ENCODE measurements at places on chromosomes 5 and 9.

GRCh38 chr9:120579139-120580050, 572 bp downstream of the CDK5RAP2 start:
- DNase-seq = no peak

GRCh38 chr5:39714036-39714698, 289.4 kb upstream of the DAB2 start:
- no peak for DNase-seq

DNA sequence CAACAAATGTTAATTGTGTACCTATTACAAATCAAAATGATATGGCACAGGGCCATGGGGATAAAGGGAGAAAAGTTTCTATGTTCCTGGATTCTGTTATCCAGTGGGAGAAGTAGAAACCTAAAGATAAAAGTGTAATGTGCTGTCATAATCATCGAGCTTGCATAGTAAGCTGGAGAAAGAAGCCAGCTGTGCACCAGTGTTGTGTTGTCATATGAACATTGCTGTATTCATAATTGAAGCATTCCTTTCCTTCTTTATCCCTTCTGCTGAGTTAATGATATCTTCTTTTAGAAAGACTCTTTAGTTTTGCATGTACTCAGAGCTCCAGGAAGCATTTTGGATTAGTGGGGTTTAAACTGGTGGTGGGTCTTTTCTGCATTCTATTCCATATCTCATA, 39.5 kb downstream of the NTRK2 start:
- no peak for DNase-seq

GRCh38 chr9:134066913-134067851, 644 bp downstream of the BRD3 start:
- DNase-seq = no peak

DNA sequence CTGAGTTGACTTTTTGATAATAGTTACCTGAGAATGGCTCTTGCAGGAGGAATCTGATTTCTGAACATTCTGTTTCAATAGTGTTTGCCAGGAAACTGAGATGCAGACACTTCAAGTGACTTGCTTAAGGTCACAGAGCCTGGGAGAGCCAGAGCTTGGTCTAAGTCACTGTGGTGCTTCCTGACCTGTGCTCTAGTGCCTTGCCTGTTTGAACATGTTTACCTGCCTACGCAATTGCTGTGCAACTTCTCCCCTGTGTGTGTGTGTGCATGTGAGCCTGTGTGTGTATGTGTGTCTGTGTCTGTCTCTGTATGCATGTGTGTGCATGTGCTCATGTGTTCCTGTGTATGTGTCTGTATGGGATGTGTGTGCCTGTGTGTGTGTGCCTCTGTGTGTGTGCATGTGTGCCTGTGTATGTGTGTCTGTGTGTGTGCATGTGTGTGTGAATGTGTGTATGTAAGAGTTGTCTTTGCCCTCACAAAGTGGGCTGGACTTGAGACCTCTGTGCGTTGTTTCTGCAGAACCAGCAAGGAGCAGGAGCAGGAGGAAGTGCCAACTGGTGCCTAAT, 185.8 kb downstream of the GADD45G start:
- DNase-seq = no peak

- no peak for DNase-seq
These were observed 21.2 kb upstream of the TTC23L start for GRCh38 chr5:34817558-34818351.

- peak; percentile 57 for DNase-seq
These were observed 11.8 kb upstream of the ACTBL2 start for GRCh38 chr5:57494104-57495098.

GRCh38 chr5:53059281-53059680, 50.3 kb downstream of the MOCS2 start:
- no peak for DNase-seq

DNA sequence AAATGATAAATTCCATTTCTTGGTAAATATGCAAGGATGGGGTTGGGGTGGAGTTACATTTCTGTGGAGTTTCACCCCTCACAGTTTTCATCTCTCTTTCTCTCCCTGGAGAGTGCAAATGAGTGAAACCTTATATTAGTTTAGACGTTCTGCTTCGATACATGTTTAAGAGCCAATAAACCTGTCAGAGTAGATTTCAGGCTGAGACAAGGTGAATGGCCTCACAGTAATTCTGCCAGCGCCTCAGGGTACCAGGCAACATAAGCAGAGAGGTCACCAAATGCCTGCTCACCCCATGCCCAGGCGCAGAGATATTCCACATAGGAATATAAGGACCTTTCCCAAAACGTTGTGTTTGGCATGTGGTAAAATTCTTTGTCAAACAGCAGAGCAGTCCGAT, 154.9 kb upstream of the VLDLR start:
- DNase-seq = peak; percentile 56

GRCh38 chr9:136403915-136404800, 4.2 kb upstream of the SNAPC4 start:
- DNase-seq = no peak

DNA sequence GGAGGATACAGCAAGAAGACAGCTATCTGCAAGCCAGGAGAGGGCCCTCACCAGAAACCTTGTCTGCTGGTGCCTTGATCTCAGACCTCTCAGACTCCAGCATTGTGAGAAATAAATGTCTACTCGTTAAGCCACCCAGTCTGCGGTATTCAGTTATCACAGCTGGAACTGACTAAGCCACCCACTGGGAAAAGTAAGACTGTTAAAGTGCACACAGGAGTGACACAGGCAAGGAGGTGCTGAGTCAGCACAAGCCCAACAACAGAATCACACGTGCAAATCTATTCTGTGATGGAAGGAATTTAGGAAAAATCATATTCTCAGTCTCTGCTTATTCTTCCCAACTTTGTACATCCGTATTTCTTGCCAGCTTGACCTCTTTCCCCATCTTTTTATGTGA, 200.0 kb downstream of the NR2F1-AS1 start:
- no peak for DNase-seq

- no peak for DNase-seq
These were observed 412.9 kb upstream of the CCNH start for GRCh38 chr5:87825583-87825982.

DNA sequence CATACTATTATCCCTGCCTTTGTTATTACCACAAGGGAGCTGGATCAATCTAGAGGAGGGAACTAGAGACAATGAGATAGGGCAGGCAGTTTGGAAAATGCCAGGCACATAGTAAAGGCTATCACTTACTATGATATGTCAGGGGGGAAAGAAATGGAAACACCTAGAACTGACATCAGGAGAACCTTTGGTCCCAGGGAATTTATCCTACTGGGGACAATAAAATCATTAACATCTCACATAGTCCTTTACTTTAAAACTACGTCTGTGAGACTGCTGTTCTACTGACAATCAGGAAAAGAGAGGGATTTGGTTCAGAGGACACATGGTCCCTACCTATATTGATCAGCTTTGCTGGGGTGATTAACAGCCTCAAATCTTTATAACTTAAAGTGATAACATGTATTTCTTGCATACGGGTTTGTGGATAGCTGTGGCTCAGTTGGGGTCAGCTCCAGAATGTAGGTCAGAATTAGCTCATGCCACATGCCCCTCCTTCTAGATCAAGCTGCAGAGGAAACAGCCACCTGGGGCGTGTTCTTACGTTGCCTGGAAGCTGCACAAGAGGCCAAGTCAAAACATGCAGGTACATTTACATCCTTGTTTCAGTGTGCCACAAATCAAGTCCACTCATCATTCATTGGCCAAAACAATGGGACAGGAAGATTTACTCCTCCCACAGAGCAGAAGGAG, 43.9 kb upstream of the ALDOB start:
- DNase-seq = peak; percentile 37

GRCh38 chr9:1400983-1401382, 350.8 kb downstream of the DMRT2 start:
- no peak for DNase-seq

- DNase-seq = no peak
These were observed 77.8 kb downstream of the C9orf153 start for GRCh38 chr9:86181379-86182315.

GRCh38 chr9:76458903-76459693, at the start of gene GCNT1:
TSS of gene GCNT1 (plus strand) at chr9:76459182. CDS start at chr9:76502382, 43,200 bp downstream.
- DNase-seq = peak; percentile 47

DNA sequence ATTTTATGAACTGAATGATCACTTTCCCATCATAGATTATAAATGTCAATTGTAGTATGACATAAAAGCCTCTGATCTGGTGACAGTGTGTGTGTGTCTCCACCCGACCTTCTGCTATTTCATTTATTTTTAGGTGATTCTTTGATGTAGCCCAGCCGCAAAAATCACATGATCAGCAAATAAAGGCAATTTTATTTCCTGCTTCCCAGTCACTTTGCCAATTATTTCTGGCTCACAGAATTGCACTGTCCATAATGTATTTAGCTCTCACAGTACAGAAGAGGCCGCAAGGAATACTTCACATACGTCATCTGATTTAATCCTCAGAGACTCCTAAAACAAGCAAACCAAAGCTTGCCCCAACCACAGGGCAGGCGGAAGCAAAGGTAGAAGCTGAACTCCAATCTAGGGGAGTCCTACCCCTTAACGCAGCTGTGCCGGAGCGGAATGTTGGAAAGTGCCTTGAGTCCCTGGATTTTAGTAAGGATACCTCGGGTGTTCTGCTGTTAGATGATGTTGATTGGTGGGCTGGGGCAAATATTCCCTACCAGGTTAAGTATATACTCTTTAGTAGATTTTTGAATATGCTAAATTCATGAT, 384.0 kb upstream of the IRX4 start:
- DNase-seq = no peak

DNA sequence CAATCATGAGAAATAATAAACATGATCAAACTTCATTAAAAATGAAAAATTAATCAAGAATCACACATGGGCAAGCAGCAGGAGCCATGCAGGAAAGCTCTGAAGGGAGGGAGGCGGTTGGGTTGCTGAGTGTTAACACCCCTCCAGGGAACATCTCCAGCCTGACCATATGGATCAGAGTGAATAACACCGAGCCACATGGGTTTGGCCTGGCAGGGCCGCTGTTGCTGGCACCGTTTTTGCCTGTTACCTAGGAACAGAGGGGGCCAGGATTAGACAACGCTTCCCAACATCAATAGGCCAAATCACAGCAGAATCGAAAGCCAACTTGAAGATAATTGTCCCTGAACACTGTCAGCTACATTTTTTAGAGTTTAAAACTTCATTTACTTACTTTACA, 160.2 kb downstream of the DENND1A start:
- DNase-seq = no peak

DNA sequence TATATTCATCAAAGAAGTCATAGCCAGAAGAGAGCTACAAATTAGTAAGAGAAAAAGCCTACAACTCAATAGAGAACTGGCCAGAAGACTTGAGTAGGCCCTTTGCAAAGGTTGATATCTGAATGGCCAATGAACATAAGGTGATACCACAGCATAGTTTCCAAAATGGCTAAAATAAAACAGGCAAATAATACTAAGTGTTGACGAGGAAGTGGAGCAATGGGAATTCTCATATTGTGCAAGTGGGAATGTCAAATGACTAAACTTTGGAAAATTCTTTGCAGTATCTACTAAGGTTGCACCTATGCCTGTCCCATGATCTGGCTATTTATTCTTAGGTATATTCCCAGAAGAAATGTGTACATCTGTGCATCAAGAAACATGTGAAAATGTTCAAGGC, 48.3 kb downstream of the BOD1 start:
- no peak for DNase-seq

Data from NCI-H1436 treated with DMSO at 0.1 percent for 48 hours (cell line).